ENCODE measurements at places on chromosomes 1 and 21.

GRCh38 chr1:150162862-150163706, 13.4 kb downstream of the PLEKHO1 start:
- no peak for DNase-seq

- DNase-seq = no peak
These were observed 2.3 kb upstream of the EFNA3 start for GRCh38 chr1:155076371-155076770.

DNA sequence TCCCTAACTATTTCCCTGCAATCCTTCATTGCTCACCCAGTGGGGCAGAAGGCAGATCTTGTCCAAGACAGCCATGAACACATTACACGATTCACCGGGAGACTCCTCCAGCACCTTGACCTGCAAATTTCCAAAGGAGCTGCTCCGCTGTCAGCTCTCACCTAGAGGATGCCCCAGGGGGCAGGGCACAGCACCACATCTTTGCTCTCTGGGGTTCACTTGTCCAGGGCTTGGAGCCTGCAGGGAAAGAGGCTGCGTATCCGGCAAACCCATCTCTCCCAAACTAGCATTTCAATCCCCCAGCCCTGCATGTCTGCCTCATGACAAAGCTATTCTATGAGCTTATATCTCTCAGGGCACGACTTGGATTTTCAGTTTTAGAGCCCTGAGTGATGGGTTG, 35.1 kb upstream of the OLIG2 start:
- DNase-seq = no peak

- peak; percentile 30 for DNase-seq
These were observed 27.2 kb upstream of the ITLN2 start for GRCh38 chr1:160981584-160982411.

DNA sequence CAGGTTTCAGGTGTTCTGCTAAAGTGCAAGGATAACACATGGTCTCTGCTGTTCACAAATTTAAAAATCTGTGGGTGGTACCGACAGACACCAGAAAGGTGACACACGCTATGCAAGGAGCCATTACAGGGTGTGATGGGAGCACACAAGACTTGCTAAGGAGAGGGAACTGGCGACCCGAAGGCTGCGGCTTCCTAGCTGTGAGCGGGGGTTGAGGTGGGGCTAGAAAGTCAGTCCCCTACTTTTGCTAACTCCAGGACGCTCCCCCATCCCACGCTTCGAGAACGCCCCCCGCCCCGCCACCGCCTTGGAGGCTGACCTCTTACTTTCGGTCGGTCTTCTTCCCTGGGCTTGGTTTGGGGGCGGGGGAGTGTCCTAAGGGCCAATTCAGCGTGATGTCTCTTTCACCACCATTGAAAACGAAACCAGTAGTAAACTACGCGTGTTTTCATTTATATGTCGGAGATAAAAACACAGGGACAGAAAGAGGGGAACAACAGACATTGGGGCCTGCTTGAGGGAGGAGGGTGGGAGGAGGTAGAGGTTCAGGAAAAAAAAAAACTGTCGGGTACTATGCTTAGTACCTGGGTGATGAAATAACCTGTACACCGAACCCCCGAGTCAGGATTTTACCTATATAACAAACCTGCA, 1.1 kb downstream of the CKS1B start:
- peak; percentile 81 for DNase-seq

DNA sequence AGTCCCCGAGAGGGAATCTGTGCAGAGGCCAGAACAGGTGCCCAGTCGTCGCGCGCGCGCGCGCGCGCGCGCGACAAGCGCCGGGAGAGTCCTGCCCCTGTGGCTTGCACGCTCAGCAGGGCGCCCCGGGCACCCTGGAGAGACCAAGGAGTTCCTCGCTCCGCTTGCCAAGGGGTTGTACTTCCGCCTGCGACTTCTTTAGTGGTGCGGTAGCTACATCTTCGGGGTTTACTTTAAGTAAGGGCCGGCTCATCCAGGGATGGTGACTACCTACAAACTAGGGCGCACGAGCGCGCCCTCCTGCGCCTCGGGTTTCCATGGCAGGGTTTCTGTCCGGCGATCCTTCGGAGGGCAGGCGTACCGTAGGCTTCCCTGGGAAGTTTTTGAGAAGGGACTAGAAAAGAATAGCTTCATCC, 1.4 kb downstream of the LHX4 start:
- peak; percentile 39 for DNase-seq

DNA sequence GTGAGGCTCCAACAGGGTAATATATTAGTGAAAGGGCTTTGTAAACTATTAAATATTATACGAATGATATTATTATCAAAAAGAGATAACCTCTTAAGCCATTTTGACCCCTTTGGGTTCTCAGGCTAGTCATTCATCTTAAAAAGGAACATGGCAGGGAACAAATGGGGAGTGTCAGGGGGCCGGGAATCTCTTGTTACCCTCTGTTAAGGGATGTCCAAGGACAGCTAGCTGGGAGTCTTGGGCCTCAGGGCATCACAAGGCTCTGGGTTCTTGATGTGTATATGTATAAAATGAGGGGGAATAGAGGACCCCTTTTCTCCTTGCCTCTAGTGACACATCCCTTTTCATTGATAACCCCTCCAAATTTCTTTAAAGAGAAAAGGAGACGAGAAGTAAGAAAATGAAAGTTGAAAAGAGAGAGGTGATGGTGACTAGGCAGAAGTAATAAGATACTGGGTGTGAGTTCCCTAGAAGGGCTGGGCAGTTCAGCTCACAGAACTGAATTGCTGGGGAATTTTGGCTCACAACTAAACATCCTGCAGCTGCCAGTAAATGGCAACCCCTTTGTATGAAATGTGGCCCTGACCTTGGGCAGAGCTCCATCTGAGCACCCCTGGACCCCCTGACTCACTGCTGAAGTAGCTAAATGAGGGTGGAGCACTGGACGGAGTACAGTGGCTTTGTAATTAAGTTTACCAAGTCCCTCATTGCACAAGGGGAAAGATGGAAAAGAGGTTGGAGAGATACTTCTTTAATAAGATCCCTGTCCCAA, 20.0 kb upstream of the ZNF326 start:
- DNase-seq = no peak

DNA sequence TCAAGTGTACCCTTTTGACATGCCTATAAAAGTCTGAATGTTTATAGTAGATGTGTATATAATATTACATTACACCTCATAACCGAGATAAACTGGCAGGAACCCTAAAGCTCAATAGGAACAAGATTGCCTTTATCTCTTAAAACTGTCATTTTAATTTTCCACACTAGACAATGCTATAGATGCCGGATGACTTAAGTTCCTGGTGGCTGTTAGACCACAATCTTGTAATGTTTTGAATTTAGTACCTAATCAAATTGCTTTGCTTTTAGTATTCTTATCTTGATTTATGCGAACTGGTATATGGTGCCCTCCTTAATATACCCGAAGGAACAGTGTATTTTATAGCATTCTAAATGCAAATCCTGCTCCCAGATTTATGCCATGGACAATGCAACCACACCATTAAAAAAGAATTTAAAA, 1397.0 kb upstream of the ADGRL4 start:
- DNase-seq = no peak

DNA sequence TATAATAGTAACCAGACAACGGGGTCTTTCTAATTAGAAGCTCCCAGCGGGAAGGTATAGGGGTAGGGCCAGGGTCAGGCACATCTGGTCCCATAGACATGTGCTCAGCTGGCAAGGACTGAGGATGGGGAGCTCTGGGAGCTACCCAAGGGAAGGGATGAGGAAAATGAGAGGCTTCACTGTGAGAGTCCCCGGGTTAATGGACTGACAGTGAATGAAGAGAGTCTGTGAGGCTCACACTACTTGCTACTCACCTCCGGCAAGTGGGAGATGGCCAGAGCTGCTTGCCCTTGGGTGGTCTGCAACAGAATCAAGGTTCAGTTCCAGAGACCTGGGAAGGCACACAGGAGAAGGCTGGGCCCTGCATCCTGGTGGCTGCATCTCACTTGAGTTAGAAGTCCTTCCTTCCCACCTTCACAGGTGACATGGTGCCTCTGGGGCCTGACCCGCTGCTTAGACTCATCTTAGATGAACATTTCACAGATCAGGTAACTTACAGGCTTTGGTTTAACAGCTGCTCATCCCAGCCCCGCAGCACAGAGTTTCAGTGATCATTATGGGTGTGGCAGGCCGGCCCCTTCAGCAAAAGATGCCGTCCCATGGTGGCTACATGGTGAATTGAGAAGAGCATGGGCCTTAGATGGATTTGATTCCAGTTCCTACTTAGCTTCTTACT, 31.7 kb downstream of the EIF2D start:
- DNase-seq = no peak

GRCh38 chr1:247552231-247552630, 3.3 kb downstream of the GCSAML start:
- no peak for DNase-seq

GRCh38 chr1:156551066-156551643, 21.2 kb downstream of the IQGAP3 start:
- no peak for DNase-seq

GRCh38 chr1:48526008-48526710, 54.2 kb upstream of the SPATA6 start:
- no peak for DNase-seq

- no peak for DNase-seq
These were observed 189.1 kb downstream of the FGGY start for GRCh38 chr1:59485949-59486348.

DNA sequence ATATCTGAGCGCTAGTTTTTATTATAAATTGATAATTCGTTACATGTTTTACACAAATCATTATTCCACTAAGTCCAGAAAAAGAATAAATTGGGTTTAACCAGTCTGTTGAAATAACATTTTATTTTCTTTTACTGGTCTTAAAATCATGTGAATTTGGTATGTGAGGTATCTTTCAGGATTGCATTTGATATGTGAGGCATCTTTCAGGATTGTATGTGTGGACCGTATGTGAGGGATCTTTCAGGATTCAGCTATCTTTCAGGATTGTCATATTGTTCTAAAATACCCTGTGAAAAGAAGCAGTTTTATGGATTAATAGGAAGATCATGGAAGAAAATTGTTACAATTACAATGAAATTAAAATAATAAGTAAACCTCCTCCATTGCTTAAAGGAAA, 42.9 kb downstream of the USP25 start:
- no peak for DNase-seq

DNA sequence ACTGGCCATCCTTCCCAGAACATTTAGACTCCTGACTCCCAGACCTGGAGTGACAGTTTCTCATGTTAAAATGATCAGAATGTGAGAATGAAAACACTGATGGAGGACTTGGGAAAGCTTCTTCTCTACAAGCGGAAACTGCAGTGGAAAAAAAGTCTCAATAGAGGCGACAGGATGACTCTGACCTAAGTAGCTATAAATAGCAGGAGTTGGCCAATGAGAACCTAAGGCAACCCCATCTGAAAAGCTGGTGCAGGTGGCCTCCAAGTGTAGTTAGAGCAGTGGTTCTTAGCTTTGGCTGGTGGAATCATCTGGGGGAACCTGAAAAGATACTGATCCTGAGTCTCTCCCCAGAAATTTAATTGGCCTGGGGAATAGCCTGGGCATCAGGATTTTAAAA, 44.2 kb upstream of the EXOSC10 start:
- DNase-seq = no peak

- DNase-seq = no peak
These were observed 21.6 kb downstream of the ENO1 start for GRCh38 chr1:8856689-8857412.

DNA sequence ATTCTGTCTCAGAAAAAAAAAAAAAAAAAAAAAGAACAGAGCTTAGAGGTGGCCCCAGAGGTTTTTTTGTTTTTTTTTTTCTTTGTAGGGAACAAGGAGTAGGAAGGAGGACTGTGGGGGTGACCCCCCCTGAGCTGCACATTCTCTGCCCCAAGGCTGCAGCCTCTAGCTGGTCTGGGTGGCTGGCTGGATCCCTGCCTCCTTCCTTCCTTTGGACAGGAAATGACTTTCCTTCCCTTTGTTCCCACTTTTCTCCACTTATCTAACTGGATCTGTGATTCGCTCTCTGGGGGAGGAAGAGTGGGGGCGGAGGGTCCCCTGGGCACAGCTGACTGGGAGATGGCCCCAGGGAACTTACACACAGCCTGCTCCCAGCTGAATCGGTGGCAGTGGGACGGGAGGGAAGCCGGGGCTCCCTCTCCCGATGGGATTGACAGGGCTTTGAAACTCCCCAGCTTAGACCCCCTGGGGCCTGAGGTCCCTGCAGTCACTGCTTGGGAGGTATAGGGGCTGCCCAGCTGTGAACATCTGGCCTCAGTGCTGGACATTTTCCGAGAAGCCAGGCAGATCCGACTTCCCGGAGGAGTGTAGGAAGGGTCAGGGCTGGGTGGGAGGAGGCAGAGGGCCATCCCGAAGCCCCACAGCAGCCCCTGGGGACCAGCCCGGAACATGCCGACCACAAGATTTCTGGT, 2.1 kb downstream of the FBLIM1 start:
- DNase-seq = no peak

- no peak for DNase-seq
These were observed 9.6 kb upstream of the POU2F1 start for GRCh38 chr1:167210966-167211674.

- no peak for DNase-seq
These were observed 43.5 kb downstream of the WDR4 start for GRCh38 chr21:42835611-42836401.

GRCh38 chr1:201626629-201627275, 87.8 kb downstream of the NAV1 start:
- no peak for DNase-seq

DNA sequence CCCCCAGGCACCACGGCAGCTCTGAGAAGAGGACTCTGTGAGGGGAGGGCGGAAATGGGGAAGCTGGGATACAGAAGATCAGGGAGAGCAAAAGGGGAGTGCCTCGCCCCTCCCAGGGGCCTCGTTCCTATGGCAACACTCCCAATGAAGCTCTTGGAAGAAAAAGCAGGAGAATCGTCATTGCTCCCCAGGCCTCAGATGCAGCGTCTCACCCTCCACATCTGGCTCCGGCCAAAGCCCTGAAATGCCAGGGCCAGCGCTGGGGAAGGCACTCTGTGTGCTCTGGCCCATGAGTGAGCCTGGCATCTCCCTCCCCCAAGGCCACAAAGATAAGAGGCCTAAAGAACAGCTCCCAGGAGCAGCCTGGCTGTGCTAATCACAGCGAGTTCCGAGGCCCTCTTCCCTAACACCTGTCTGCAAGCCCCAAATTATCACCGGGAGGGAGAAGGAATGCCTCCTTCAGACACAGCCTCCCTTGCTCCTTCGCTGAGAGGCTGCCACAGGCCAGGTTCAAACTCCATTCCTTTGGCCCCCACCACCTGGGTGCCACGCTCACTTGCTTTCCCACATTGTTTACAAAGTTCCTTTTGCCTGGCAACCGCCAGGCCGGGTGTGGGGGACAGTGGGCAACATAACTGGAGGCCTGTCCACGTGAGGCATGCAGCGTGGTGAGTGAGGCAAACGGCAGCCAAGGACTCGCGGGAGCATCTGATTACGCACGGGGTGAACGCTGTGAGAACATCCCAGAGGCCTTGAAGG, 27.8 kb downstream of the ECE1 start:
- no peak for DNase-seq

- no peak for DNase-seq
These were observed 29.9 kb upstream of the CTBS start for GRCh38 chr1:84603941-84604830.
